SK-N-SH (cell line): ENCODE measurements at places on chromosomes 11 and 22.

DNA sequence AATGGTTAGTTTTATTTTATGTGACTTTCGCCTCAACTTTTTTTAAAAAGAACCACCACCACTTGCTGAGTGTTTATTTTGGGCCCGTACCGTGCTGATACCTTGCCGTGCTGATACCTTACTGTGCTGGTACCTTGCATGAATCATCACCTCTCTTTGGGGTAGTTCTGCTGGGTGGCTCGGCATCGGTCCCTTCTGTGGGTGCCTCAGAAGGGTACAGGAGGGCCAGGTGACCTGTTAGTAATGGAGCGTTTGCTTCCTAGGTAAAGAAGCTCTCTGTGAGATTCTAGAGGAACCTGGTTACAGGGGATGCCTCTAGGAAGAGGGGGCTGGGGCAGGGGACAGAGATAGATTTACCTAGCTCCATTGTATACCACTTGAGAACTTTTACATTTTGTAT, 17.1 kb downstream of the TOM1 start:
- no peaks in the 10 kb centered on the region for H3K36me3 ChIP-seq
- peaks cover 5% of the 10 kb centered on the region; the same call in 1 of the 2 replicates for H3K4me1 ChIP-seq
- H3K27ac ChIP-seq = no peak overlapping the region
- DNase-seq = no peak

DNA sequence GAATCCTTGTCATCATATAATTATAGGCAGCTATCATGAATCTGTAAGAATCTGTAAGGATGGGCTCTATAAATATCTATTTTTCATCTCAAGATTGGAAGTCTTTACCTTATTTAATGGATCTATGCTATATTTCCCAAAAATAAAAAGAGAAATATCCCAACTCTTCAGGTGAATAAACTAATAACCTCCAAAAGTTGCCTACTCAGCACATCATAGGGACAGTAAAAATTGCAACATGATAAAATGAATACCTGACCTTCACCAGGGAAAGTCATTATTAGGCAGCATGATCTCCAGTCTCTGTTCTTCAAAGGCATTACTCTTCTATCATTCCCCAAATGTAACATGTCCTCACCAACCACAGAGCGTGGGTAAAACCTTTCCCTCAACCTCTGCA, 277.3 kb downstream of the RAB38 start:
- H3K27me3 ChIP-seq = no peaks in the 10 kb centered on the region
- no peak for DNase-seq
- H3K4me1 ChIP-seq = no peaks in the 10 kb centered on the region
- no peaks in the 10 kb centered on the region for H3K36me3 ChIP-seq
- no peak overlapping the region for H3K4me3 ChIP-seq
- no peak overlapping the region for H3K27ac ChIP-seq

GRCh38 chr11:10067629-10068300, 226.3 kb downstream of the SBF2 start:
- no peak overlapping the region for H3K27ac ChIP-seq
- H3K4me3 ChIP-seq = no peak overlapping the region
- H3K36me3 ChIP-seq = no peaks in the 10 kb centered on the region

DNA sequence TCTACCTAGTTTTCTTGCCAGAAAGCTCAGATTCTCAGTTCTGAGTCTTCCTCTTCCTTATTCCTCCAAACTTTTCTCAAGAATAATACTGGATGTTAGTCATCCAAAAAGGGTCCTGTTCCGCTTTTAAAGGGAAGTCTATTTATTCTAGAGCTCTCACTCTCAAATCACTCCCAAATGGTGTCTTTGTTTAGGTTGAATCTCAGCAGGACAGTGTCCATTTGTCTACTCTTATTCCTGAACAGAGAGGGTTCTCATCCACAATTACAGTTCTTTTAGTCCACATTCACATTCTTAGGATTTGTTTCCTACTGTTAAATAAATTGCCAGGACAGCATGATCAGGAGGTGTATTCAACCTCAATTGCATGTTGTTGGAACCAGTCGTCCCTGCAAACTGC, 61.3 kb downstream of the MUC15 start:
- H3K36me3 ChIP-seq = no peaks in the 10 kb centered on the region
- H3K27me3 ChIP-seq = no peaks in the 10 kb centered on the region

GRCh38 chr11:47171061-47171838, 5.4 kb downstream of the ARFGAP2 start:
- no peak overlapping the region for H3K27ac ChIP-seq
- no peak for DNase-seq
- H3K36me3 ChIP-seq = peaks cover 62% of the 10 kb centered on the region
- no peaks in the 10 kb centered on the region for H3K27me3 ChIP-seq
- H3K4me3 ChIP-seq = no peak overlapping the region

GRCh38 chr11:32972781-32973180, 42.9 kb upstream of the DEPDC7 start:
- no peak overlapping the region for H3K27ac ChIP-seq
- no peaks in the 10 kb centered on the region for H3K27me3 ChIP-seq
- no peaks in the 10 kb centered on the region for H3K4me1 ChIP-seq
- no peak for DNase-seq
- peaks cover 46% of the 10 kb centered on the region for H3K36me3 ChIP-seq

GRCh38 chr11:77151804-77152509, 23.9 kb downstream of the MYO7A start:
- H3K36me3 ChIP-seq = no peaks in the 10 kb centered on the region
- H3K27ac ChIP-seq = no peak overlapping the region
- no peak for DNase-seq
- no peak overlapping the region for H3K4me3 ChIP-seq
- peaks cover 13% of the 10 kb centered on the region; the same call in 1 of the 2 replicates for H3K4me1 ChIP-seq

DNA sequence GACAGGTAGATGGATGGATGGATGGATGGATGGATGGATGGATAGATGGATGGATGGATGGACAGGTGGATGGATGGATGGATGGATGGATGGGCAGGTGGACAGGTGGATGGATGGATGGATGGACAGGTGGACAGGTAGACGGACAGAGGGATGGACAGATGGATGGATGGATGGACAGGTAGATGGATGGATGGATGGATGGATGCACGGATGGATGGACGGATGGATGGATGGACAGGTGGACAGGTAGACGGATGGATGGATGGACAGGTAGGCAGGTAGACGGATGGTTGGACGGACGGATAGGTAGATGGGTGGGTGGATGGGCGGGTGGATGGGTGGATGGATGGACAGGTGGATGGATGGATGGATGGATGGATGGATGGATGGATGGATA, 24.3 kb downstream of the PDGFB start:
- H3K4me1 ChIP-seq = no peaks in the 10 kb centered on the region
- no peak overlapping the region for H3K27ac ChIP-seq
- no peak for DNase-seq
- no peaks in the 10 kb centered on the region for H3K36me3 ChIP-seq

DNA sequence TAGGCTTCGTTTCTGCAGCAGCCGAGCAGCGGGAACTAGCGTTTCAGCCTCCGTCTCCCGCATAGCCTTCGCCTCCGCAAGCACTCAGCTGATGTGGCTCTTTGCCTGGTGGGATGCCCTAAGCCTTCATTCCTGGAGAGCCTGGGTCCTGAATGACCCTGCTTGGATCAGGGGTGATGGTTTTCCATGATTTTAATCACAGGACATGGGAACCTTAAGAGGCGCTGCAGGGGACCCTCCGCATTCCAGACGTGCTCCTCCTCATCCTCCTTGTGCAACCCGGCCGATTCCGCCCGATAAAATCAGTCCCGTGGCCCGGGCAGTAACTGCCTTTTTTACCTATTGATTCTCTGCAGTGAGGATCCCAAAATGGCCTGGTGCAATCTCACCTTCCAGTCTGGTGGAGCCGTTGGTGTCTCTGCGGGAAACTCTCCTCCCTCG, 8.2 kb downstream of the C11orf21 start:
- H3K27me3 ChIP-seq = no peaks in the 10 kb centered on the region
- H3K4me1 ChIP-seq = no peaks in the 10 kb centered on the region
- H3K36me3 ChIP-seq = no peaks in the 10 kb centered on the region
- DNase-seq = no peak

GRCh38 chr11:88447281-88447680, 109.7 kb upstream of the CTSC start:
- DNase-seq = no peak
- no peaks in the 10 kb centered on the region for H3K27me3 ChIP-seq
- H3K36me3 ChIP-seq = no peaks in the 10 kb centered on the region
- H3K27ac ChIP-seq = no peak overlapping the region
- no peak overlapping the region for H3K4me3 ChIP-seq

DNA sequence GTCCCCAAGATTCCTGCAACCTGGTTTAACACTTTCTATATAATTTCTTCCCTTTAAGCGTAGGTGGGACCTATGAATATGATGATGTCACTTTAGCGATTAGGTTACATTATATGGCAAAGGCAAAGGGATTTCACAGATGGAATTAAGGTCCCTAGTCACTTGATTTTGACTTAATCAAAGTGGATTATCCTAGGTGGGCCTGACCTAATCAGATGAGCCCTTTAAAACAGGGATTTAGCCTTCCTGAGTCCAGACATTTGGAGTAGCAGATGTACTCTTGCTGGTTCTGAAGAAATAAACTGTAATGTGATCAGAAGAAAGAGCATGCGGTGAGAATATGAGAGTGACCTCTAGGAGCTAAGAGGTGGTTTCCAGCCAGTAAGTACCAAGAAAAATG, 67.8 kb upstream of the LIN7C start:
- DNase-seq = no peak
- H3K27ac ChIP-seq = no peak overlapping the region
- H3K4me1 ChIP-seq = peaks cover 2% of the 10 kb centered on the region
- no peaks in the 10 kb centered on the region for H3K27me3 ChIP-seq
- no peaks in the 10 kb centered on the region for H3K36me3 ChIP-seq
- H3K4me3 ChIP-seq = no peak overlapping the region

DNA sequence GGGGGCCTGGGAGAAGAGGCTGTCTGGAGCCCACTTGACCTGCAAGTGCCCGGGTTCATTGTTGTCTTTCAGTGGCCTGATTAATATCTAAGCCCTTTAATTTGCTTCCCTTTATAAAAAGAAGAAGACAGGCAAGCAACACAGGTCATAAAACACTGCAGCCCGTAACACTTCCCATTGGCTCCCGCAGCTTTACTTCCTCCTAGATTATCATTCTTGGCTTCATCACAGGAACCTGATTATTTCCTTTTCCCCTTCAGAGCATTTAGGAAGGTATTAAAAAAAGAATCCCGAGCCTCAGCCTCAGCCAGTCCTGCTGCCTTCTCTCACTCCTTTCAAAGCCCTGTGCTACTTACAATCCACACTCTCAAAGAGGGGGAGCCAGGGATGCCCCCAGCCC, 183.2 kb downstream of the GRIK4 start:
- no peak overlapping the region for H3K27ac ChIP-seq
- H3K36me3 ChIP-seq = no peaks in the 10 kb centered on the region
- DNase-seq = no peak
- H3K4me3 ChIP-seq = no peak overlapping the region

DNA sequence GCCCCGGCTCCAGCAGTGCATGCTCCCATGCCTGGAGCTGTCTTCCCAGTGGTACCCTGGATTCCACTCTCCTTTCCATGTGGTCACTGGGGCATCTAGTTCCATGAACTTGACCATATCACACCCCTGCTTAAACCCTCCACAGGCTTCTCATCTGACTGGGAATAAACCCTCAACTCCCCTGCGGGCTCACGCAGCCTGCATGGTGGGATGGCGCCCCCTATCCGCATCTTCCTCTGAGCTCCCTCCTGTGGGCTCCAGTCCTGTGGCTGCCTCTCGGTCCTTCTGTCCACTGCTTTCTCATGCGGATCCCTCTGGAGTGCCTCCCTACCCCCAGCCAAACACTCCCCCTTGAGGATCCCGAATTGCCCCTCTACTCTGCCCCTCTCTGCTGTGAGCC, 41.4 kb upstream of the TTLL12 start:
- peaks cover 9% of the 10 kb centered on the region; the same call in 1 of the 2 replicates for H3K4me1 ChIP-seq
- H3K4me3 ChIP-seq = no peak overlapping the region
- H3K27ac ChIP-seq = no peak overlapping the region
- H3K27me3 ChIP-seq = no peaks in the 10 kb centered on the region
- no peaks in the 10 kb centered on the region for H3K36me3 ChIP-seq

- H3K4me3 ChIP-seq = no peak overlapping the region
- no peak for DNase-seq
- H3K36me3 ChIP-seq = no peaks in the 10 kb centered on the region
- no peaks in the 10 kb centered on the region for H3K4me1 ChIP-seq
These were observed 479.1 kb downstream of the OPCML start for GRCh38 chr11:133053124-133053776.

DNA sequence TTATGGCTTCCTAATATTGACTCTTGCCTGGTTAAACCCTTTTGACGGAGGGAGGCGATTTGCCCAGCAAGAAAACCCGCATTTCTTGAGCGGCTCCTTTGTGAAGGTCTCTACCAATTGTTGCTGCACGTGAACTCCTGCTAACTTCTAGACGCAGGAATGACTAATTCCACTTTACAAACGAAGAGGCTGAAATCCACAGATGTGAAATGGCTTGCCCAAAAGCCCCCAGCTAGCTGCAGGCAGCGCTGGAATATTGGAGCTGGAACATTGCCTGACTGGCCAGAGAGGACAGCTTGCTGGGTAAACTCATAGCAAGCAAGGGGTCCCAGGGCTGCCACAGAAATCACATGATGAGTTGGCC, 542 bp downstream of the GCAT start:
- no peaks in the 10 kb centered on the region for H3K36me3 ChIP-seq
- no peaks in the 10 kb centered on the region for H3K27me3 ChIP-seq
- no peak for DNase-seq
- H3K4me3 ChIP-seq = peak overlapping the region; percentile 70

DNA sequence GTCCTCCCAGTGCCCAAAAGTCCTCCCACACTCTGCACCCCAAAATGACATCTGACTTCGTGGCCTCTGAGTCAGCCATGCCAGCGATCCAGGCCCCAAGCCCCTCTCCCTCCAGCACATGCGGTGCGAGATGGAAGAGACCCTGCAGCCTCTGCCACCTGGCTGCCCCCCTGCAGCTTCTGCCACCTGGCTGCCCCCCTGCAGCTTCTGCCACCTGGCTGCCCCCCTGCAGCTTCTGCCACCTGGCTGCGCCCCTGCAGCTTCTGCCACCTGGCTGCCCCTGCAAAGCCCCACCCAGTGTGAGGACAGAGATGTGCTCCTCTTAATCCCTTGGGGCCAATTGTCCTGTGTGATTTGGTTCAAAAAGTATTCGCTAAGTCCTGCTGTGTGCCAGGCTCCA, 68.0 kb downstream of the WNT7B start:
- no peak overlapping the region for H3K4me3 ChIP-seq
- no peaks in the 10 kb centered on the region; the same call in 1 of the 2 replicates for H3K4me1 ChIP-seq
- no peak overlapping the region for H3K27ac ChIP-seq
- DNase-seq = no peak
- no peaks in the 10 kb centered on the region for H3K27me3 ChIP-seq

- H3K27ac ChIP-seq = peak overlapping the region; percentile 44; the same call in 1 of the 2 replicates
- no peaks in the 10 kb centered on the region for H3K36me3 ChIP-seq
- no peaks in the 10 kb centered on the region for H3K27me3 ChIP-seq
- H3K4me1 ChIP-seq = no peaks in the 10 kb centered on the region
- DNase-seq = no peak
These were observed 41.3 kb upstream of the SLN start for GRCh38 chr11:107752949-107753822.
